Left forelimb (tissue), 1 donor: ENCODE measurements at places on chromosomes 6 and 20.

- no peak for DNase-seq
These were observed 2.5 kb upstream of the SNTA1 start for GRCh38 chr20:33445881-33446625.

DNA sequence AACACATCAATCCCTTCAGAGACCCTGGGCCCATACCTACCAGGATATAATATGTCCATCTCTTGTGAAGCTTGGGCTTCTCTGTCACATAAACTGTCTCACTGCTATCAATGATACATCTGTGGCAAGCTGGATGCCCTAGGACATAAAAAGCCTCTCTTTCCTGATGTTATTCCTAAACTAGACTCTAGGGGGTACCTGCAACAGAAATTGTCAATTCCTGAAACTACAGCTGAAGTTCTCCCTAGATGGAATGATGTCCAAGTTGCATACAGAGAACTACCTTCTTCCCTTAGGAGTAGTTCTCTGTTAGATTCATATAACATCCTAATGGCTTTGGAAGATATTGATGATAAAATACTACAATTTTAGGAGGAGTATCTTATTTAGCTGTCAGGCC is 35.8 kb downstream of the TBX18 start:
- no peak for DNase-seq

DNA sequence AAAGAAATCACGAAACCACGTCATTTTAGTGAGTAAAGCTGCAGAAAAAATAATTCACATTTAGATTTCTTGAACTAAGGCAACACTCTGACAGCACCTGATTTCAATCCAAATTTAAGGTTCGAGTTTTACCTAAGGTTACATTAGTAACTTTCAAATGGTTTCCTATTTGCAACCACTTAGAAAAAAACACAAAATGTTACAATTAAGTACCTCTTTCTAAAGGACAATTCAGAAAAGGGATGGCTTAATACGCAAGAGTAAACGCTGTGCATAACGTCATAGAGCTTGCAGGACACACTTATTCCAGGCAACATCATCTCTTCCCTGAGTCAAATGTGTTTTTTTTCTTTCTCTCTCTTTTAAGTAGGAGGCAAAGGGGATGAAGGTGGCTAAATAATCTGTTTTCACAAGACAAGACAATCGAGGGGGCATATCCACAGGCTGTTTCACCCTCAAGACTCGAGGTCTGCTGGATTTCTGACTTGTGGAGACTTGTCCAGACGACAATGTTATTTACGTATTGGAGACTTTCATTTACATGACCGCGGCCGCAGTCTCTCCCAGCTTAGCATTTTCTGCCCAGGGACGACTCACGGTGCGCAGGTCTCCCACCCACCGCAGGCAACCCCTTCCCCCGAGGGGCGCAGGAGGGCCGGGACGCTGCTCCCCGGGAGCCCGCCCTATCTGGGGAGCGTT is 86.0 kb downstream of the SESN1 start:
- DNase-seq, result no peak

- DNase-seq, result no peak
These were observed 5.6 kb downstream of the SOX4 start for GRCh38 chr6:21599051-21599696.

GRCh38 chr20:48052475-48052835 is 267.2 kb upstream of the SULF2 start:
- DNase-seq, result no peak

- no peak for DNase-seq
These were observed 50.3 kb upstream of the MCM9 start for GRCh38 chr6:118985123-118985830.

DNA sequence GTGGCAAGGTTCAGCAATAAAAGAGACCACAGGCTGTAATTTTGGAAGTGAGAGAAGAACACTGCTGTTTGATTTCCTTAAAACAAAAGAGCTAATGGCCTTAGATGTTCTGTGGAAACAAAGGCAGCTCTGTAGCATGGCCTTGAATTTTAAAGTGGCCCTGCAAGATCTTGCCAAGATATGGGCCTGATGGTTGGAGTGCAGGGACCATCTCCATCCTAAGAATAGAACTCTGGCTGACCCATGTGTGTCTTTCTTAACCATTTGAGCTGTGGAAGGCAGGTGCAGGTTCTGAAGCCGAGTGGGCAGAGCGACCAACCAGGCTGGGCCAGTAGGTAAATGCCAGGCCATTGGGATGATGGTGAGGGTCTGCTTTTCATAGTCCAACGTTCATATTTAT is 73.8 kb upstream of the VSTM2L start:
- no peak for DNase-seq

- no peak for DNase-seq
These were observed 444.9 kb upstream of the RNF217 start for GRCh38 chr6:124517339-124517738.

DNA sequence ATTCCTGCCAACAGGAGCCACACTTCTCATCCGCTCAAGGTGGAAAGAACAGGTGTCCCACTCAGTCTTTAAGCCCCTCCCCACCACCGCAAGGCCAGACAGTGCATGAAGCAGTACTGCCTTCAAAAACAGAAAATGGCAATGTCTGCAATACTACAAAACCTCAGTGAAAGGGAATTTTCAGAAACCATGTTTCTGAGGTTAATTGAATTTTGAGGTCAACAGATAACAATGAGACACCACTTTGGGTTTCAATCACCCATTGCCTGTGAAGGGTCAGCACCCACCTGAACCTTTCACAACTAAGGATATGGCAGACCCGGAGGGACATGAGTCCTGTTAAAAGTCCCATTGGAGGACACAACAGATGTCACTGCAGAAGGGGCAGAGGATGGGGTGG is 13.0 kb downstream of the ZC3H12D start:
- DNase-seq, result no peak

- DNase-seq, result no peak
These were observed 280.7 kb downstream of the ZNF217 start for GRCh38 chr20:53312957-53313356.

GRCh38 chr6:13913226-13914001 is 11.3 kb upstream of the RNF182 start:
- DNase-seq, result no peak

DNA sequence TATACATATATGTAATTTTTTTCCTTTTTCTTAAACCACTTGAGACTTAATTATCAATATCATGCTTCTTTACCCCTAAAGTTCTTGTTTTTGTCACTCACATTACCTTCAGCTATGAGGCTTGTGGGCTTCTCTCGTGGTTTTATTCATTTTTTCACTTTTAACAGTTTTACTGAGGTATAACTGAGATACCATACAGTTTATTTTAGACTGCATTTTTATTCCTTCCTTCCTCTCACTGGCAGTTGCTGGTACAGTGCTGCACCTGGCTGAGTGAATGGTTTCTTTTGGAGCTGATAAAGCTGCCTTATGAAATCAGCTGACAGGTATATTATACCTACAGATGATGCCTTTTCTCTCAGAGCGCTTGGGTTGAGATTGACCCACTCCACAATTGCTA is 54.4 kb downstream of the LRP11 start:
- DNase-seq, result no peak

- no peak for DNase-seq
These were observed 30.1 kb downstream of the GPX6 start for GRCh38 chr6:28485482-28485881.

DNA sequence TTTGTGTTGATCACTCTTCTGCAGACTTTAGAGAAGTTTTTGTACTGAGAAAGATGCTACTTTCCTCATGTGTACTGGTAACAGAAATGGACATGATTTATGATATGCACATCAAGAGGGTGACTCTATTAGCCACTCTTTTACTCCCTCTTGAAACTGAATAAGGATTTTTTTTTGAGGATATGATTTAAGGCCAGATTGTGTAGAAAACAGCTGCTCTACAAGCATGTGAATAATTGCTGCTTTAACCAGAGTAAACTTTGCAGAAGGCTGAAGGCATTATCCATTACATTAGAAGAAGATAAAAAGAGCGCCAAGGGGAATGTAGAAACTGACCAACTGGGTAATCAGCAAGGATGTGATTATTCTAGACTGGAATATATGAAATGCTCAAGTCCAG is 276.2 kb upstream of the MAP3K7 start:
- DNase-seq, result no peak

DNA sequence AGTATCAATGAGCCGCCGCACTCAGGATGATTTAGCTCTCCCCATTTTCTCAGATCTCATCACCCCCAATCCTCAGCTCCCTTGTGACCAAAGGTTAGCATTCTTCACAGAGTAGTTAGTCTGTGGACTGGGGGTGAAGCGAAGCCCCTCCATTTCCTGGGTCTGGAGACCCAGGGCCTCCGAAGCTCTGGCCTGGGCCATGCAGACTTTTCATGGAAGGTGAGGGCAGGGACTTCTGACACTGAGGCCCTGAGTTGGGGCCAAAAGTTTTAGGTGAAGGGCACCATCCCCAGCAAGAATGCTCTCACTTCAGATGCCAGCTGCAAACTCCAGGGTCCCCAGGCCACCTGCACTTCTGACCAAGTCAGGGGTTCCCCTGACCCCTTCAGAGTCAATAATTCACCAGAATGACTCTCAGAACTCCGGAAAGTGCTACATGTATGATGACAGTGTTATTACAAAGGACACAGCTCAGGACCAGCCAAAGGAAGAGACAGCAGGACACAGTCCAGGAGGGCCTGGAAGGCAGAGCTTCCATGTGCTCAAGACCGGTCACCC is 65.7 kb upstream of the DUSP22 start:
- DNase-seq, result no peak

DNA sequence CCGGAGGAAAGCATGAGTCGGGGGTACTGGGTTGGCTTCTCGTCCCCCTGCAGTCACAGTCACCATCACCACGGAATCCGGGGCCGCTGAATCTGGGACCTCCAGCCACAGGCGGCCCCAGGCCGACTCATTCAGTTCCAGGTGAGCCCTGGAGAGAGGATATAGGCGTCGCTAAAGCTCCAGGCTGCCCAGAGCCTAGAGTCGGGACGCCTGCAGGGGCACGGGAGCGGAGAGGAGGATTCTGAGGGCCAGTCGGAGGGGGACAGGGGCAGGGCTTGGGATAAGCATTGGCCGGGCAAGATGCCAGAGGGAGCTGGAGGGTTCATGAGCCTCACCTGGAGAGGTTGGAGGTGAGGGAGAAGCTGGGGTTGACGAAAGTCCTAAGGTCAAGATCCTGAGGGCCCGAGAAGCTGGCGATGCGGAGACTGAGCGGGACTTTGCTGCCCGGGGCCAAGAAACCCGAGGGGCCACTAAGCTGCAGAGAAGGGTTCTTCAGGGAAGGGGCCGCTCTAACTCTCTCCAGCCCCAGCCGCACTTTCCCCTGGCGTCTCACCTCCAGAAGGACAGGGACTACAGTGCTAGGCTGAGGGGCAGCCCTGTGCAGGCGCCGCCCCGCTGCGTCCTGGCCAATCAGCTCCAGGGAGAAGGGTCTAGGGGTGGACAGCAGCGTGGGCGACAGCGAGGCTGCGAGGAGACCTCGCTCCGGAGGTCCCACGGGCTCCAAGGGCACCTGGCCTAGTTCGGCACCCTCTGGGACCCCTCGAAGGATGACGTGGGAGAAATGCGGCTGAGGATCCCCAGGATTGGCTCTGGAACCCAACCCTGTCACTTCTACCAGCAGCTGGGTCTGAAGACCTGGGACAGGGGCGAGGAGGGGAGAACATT is 3.7 kb downstream of the SAPCD1 start:
- no peak for DNase-seq
